ENCODE measurements at places on chromosomes 1 and 21. TPM values are rescaled to one million over a fixed set of nuclear protein-coding genes. Genes with fewer than 3 reads are reported as not detected.

- no peak for DNase-seq
These were observed 27.9 kb upstream of the KIF21B start for GRCh38 chr1:201051399-201051798.

DNA sequence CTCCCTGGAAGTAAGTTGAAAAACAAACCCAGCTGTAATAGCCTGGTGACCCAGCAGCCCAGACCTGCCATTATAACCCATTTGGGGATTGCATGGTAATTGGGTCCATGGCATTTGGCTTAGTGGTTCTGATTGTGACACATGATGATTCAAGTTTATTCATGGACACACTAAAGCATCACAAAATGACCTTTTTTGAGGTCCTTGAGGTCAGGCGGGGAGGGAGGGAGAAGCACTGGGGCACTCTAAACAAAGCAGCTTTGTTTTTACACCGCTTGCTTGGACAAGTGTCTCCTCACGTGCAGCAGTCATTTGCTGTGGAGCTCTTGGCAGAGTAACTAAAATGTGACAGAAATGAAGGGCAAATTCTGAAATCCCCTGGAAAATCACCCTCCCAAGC, 241.0 kb upstream of the SGIP1 start:
- DNase-seq = no peak

DNA sequence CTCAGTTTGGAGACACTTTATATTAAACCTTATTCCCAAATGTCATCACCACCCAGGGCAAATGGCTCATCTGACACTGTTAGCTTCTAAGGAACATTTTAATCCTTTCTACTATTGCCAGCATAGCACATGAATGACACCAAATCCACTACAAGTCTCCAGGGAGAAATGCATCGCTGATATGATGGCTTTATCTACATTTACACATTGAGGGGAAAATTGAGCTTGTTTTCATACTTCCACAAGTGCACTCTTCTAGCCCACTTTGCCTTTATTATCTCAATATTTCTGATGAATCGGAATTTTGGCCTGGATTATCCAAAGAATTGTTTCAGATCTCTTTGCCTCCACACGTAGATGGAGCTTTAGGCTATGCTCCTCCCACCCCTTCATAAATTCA, 75.4 kb downstream of the RUNX1 start:
- no peak for DNase-seq

DNA sequence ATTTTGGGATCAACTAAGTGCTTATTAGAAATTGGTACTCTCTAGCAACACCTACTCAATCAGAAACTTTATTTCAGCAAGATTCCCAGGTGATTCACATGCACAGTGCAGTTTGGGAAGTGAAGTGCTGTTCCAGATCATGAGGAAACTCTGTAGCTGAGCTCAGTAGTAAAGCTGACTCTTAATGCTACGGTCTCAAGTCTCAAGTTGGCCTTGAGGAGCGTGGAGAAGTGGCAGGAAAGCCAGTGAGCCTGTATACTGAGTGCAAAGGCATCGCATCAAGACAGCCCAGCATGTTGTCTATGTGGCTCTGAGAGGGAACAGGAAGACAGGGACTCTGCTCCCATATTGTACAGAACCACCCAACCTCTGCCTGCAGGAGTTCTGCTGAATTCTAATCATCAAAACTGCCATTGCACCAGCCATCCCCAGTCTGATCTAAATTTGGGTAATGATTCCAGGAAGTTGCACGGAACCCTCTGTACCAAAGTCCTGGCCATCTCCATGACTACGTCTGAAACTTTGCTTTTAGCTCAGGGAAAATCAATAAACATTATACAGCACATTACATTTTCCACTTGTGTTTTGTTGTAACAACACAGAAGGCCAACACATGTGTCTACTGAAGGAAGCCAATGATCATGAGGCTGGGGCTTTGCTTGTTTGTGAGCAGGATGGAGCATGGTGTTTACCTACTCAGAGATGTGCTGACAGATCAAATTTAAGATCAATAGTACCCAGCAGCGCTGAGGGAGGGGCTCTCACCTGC, 105.1 kb upstream of the TLR5 start:
- no peak for DNase-seq

DNA sequence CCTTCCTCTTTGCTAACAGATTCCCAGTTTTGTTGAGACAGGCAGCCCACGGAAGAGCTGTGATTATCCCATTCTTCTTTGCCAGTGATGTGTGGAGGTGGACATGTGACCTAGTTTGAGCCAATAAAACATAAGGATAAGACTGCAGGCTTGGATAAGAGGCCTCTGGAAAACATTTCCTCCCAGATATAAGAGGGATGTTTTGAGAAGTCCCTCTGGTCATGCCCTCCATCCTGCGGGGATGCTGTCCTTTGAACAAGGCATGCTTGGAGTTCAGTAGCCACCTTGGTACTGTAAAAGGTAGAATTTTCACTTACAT, 155.7 kb downstream of the TM2D1 start:
- no peak for DNase-seq

Gene OR10J1
- not detected for total RNA-seq

Gene CRNN
- total RNA-seq = not detected

Gene LAD1
- total RNA-seq = under 0.01 TPM

GRCh38 chr1:32963746-32964460, 706 bp downstream of the RNF19B start:
- peak; percentile 33 for DNase-seq

Gene UBIAD1
- total RNA-seq = 6.3 TPM

DNA sequence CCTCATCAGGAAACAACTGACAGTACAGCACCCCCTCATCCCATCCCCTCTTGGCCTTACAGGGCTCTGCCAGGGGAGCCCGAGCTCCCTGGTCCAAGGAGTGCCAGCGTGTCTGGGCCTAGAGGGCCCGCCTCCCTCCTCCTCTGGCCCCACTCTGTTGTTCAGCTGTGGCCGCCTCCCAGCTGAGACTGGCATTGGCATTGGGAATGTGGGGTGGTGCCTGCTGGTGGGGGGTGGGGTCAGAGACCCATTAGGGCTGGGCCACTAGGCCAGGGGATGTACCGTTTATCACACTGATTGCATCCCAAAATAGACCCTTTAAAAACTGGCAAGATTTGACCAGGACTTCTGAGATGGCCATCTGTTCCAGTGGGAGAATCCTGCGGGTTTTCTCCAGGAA, 1.4 kb downstream of the LDLRAP1 start:
- DNase-seq = no peak

GRCh38 chr1:87594736-87595383, 266.2 kb downstream of the LMO4 start:
- DNase-seq = no peak

Gene OR2AJ1
- not detected for total RNA-seq

GRCh38 chr1:152188673-152189591, 29.9 kb upstream of the RPTN start:
- DNase-seq = peak; percentile 30

DNA sequence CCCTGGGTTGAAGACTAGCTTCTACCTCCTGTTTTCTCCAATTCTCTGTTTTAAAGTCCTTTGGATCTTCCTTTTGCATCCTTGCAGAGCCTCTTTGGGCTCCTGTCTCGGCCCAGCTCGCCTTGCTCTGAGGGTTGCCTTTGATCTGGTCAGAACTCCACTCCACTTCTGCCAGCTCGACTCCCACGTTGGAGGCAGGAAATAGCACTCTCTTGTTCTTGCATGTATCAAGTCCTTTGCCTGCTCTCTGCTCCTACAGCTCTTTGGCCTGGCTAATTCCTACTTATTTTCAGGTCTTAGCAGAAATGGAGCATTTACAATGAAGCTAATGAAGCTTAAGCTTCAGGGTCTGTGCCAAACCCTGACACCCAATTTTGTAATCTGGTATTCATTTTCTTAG, 21.1 kb upstream of the B3GALNT2 start:
- DNase-seq = peak; percentile 8

- no peak for DNase-seq
These were observed 15.2 kb downstream of the ZNF697 start for GRCh38 chr1:119632841-119633240.

GRCh38 chr1:185404291-185404690, 87.2 kb upstream of the IVNS1ABP start:
- DNase-seq = peak; percentile 32

DNA sequence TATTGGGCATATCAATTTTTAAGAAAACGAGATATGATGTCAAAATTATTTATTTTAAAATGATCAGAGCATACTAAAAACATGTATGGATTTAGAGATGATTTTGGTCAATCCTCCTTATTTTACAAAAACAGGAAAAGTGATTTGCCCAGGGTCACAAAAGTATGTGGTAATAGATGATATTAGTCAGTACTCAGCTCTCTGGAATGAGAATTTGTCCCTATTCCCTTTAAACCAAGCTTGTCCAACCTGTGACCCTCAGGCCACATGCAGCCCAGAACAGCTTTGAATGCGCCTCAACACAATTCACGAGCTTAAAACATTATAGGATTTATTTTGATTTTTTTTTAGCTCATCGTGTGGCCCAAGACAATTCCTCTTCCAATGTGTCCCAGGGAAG, 104.7 kb downstream of the AKT3 start:
- DNase-seq = peak; percentile 33

Gene TMEM269
- total RNA-seq = not detected

Gene THEM4
- total RNA-seq = 8.3 TPM

GRCh38 chr1:204320382-204320804, 39.3 kb downstream of the PLEKHA6 start:
- DNase-seq = peak; percentile 91

DNA sequence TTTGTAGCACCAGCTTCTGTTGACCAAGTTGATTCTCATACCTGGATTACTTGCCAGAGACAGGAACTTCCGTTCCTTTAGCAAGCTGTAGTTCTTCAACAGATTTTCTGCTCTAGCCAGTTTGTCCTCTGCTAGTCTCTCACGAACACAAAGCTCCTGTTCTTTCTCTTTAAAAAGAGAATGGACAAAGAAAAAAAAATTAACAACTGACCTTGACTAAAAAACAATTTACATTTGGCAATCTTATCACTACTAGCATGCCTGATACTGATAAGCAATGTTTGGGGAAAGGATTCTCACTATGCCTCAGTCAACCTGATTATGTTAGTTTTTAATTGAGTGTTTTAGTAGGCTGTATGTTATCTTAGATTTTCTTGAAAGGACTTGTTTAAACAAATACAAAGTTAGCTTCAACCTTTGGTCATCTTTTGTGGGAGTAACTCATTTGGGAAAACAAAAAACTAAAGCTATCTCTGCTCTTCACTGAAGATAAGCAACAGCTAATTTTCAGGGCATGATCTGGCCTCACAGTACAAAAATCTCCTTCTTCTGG, 8.3 kb downstream of the NEK2 start:
- no peak for DNase-seq

Gene BCL2L15
- total RNA-seq = under 0.01 TPM

GRCh38 chr21:42581993-42582786, 68.5 kb downstream of the SLC37A1 start:
- no peak for DNase-seq

DNA sequence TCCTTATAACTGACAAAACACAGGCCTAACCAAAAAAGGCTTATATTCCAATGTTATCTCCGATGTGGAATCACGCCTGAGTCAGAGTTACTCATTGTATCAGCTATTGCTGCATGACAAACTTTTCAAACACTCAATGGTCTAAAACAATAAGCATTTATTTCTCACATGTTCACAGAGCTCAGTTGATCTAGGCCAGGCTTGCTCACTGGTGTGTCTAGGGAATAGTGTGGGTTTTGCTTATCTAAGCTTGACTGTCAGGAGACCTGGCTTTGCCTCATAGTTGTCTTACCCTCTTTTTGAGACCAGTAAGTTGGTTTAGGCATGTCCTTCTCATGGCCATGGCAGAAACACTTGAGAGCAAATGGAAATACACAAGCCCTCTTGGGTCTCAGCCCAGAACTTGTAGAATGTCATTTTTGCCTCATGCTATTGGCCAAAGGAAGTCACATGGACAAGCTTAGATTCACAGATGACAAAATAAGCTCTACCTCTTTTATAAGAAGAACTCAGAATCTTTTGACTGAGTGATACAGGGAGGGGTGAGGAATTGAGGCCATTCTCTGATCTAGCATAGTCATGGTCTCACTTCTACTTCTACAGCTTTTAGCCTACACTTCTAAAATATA, 130.8 kb downstream of the HMCN1 start:
- DNase-seq = peak; percentile 97

DNA sequence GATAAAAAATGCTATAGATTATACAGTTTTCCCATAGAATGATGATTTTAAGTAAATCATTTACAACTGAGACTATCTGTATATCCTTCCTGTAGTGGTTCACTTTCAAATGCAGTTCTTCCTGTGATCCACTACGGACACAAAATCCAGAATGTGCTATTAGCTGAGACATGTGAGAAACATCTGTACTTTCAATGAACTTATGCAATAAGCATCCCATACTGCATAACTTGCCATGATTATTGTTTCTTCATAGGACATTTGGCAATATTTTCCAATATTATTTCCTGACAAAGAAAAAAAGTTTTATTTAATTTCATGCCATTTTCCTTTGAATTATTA, 83.5 kb upstream of the PRDX6 start:
- peak; percentile 78 for DNase-seq

DNA sequence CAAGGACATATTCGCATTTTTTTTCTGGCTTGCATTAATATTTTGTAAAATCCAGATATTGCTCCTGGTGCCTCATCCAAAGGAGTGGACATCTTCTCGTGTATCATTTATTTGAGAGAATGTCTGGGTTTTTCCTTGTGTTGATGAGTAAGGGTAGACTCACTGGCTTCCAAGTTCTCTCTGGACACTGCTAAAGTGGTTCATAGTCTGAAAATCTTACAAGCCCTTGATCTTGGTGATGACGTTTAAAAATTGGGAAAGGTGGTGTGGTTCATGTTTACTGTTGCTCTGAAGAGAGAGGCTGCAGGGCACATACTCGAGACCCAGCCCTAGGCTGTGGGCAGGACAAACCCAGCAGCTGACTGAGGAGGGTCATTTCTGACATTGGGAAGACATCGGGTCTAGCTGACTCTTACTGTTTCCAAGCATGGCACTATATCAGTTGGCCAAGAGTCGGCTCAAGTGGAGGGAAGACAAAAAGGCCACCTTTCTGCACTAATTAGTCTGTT, 296.2 kb downstream of the LMX1A start:
- DNase-seq = no peak

All from IMR-90 (cell line).